ENCODE measurements at places on chromosomes 1 and 21. TPM values are rescaled to one million over a fixed set of nuclear protein-coding genes. Genes with fewer than 3 reads are reported as not detected.

GRCh38 chr1:3459051-3459908, 4.8 kb downstream of the ARHGEF16 start:
- DNase-seq = no peak

DNA sequence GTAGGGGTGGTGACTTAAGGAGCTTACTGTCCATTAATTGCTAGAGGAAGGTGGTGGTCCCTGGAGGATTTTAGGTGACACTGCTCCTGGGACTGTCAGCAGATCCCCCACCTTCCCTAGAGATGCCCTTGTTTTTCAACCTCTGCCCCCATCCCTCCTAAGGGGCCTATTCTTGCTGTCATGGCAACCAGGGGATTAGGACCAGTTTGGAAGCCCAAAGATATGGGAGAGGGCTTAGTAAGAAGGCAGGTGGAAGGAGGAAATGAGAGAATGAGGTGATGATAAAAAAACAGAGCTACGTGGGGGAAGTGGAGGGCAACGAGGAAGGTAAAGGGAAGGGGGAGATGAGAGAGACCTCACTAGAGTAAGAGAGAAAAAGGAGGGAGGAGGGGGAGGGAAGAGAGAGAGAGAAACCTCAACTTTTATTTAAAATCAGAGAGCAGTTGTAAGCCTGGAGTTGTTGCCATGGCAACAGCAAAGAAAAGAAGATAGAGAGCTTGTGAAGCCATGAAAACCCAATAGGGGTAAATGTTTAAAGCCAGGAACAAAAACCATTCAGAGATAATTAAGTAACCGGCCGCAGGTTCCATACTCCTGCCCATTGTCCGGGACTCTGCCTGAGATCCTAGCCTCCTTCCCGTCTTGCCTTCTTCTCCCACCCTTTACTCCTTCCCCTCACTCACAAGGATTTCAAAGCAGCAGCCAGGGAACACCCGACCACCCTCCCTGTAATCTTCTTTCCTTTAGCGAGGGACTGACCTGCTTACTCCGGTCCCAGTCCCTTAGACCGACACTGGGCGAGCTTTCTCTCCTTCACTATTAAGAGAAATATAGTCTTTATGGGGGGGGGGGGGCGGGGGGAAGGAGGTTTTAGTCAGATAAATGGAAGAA, 20.6 kb downstream of the KIRREL1 start:
- DNase-seq = no peak

GRCh38 chr1:23202263-23202749, 15.0 kb downstream of the HTR1D start:
- DNase-seq = no peak

DNA sequence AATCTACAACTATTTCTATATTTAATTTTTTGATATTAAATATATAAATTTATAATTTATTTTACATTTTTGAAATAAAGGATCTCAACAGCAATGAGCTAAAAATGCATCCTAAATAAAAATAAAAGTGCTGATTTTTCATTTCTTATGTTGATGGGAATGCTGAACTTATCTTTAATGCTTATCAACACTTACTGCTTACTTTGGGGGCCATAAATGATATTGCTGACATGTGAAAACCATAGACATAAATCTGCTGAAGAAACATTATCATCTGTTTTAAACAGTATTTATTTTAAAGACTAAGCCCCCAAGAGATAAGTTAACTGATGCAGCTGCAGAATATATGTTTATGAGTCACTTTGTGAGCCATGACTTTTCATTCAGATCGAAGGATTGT, 594.1 kb upstream of the PKN2 start:
- no peak for DNase-seq

DNA sequence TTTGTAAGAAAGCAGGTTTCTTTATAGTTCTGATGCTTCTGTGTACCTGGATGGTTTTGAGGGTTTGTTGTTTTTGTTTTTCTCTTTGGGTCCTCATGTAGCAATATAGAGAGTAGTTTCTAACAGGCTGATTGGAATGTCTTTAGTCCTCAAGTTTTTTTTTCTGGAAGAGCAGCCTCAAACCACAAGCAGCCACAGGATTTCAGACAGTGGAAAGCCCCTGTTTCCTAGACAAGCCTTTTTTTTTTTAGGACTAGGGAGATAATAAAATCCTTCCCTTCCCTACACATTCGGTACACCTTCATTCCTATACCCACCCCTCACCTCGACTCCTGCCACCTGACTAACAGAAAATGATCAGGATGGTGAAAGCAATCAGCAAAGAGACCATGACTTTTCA, 47.6 kb downstream of the ACP6 start:
- DNase-seq = no peak

- no peak for DNase-seq
Observed at GRCh38 chr1:17363351-17363750, 8.6 kb upstream of the PADI6 start.

GRCh38 chr1:67948151-67949080, 102.0 kb downstream of the DIRAS3 start:
- DNase-seq = no peak

- no peak for DNase-seq
Observed at GRCh38 chr1:17913326-17914115, 158.4 kb downstream of the ACTL8 start.

DNA sequence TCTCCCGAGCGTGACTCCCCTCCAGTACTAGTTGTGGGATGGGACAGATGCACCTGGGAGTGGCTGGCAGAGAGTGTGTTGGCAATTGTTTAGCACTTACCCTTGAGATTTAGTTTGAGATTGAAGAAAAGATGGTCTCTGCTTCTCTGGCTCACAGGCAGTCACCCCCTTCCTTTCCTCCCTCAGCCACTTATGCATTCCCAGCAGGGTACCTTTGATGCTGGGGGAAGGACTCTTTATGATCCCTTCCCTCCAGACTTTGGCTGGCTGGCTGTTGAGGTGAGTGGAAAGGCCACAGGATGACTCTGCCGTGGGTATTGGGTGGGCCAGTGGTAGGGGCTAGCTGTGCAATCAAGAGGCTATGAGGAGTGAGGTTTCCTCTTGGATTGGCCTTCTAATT, 236.8 kb downstream of the CAMTA1 start:
- DNase-seq = no peak

DNA sequence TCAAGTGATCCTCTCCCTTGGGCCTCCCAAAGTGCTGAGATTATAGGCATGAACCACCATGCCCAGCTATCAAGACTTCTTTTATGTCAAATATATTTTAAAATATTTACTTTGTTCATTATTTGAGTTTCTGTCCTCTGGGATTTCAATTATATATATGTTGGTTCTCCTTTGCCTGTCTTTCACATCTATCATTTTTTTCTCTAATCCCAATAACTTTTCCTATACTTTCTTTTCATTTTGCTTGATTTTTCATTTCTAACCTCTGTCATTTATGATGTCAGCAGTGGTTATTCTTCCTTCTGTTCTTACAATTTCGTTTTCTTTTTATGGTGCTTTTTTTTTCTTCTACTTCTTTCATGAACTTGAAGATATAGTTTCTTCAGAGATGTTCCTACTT, 47.3 kb downstream of the SLC35F3 start:
- DNase-seq = no peak

- DNase-seq = no peak
Observed at GRCh38 chr1:187759825-187760333, 931.1 kb downstream of the PLA2G4A start.

GRCh38 chr1:223652436-223652941, 13.0 kb downstream of the CAPN8 start:
- no peak for DNase-seq

DNA sequence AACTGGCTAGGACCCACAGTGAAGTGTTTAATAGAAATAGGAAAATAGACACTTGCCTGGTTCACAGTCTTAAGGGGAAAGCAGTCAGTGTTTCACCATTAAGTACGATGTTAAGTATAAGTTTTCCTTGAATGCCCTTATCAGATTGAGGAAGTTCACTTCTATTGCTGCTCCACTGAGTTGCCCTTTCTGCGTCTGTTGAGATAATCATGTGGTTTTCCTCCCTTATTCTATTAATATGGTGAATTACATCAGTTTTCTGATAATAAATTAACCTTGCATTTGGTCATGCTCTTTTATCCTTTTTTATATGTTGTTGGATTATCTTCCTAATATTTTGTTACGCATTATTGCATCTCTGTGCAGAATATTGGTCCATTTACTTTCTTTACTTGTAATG, 21.4 kb downstream of the UTS2 start:
- DNase-seq = peak; percentile 19

DNA sequence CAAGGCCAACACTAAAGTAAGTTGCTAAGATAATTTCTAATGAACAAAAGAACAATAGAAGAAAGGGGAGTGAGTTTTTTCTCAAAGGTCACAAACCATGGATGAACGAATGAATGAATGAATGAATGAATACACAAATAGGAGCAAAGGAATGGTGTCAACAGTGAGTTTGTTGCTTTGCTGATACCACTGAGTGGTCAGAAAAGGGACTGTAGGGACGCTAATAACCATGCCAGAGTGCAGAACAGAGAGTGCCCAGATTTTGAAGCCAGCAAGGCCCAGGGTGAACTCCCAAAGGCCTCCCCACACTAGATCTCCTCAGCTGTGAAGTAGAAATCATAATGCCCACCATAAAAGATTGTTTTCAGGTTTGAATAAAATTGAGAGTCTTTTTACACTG, 15.9 kb downstream of the CD58 start:
- DNase-seq = no peak

DNA sequence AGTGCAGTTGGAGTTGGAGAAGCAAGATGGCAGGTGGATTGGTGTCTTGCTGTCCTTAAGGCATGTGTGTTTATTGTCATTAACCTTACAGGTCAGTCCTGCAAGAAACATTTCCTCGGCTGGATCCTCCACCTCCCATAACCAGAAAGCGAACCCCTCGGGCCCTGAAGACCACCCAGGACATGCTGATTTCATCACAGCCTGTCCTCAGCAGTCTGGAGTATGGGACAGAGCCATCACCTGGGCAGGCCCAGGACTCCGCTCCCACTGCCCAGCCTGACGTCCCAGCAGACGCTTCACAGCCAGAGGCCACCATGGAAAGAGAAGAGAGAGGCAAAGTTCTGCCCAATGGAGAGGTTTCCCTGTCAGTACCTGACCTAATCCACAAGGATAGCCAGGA, 1.6 kb downstream of the C1orf226 start:
- no peak for DNase-seq

DNA sequence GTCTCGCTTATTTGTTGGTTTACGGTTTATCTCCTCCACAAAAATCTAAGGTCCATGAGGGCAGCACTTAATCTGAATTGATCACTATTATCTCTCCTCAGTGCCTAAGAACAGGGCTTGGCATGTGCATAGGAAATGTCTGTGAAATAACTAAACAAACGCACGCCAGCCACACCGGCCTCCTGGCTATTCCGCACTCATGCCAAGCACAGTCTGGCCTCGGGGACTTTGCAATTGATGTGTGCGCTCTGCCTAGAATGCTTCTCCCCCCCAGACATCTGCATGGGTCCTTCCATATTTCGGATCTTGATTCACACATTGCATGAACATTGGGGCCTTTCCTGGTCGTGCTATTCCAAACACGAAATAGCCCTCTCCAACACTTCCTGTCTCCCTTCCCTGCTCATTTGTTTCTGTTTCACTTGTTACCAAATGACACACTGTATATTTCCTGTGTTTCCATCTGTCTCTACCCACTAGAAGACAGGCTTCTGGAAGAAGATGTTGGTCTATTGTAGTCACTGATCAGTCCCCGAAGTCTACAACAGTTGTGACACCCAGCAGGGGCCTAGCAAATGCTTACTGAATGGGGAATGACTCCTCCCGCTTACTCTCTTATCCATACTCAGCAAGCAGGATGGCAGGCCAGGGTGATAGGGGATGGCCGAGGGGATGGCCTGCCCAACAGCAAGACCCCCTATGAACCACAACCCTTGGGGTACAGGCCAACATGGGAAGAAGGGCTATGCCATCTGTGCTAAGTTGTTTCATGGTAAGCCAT, 93.9 kb downstream of the GLIS1 start:
- no peak for DNase-seq

GRCh38 chr1:3915551-3916121, 15.6 kb upstream of the C1orf174 start:
- DNase-seq = no peak

DNA sequence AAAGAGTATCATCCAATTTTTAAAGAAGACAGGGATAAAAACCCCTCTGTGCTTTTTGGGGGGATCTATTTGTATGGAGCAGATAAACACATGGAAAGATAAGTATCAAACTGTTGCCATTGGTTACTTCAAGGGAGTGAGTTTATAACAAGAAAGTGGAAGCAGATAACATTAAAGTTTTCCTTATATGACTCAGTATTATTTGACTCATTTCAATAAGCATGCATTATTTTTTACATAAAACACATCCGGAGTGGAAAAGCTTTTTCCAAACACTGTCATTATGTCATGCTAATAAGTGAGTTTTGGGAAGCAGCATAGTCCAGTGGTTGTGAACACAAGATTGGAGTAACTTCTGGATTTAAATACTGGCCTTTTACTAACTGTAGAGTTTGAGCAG, 452.2 kb downstream of the LTN1 start:
- no peak for DNase-seq

- no peak for DNase-seq
Observed at GRCh38 chr1:5938101-5938646, 54.1 kb downstream of the NPHP4 start.

DNA sequence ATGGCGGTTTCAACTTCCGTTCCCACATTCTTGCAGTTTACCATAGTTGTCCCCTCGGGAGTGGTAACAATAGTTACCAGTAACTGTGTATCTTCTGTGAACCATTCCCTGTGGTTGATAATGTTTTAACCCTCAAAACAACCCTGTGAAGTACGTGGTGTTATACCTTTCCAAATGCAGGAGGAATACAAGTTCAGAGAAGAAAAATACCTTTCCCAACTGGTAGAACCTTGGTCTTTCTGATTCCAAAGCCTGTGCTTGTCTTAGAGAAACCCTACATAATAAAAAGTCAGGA, 789 bp downstream of the BTF3L4 start:
- no peak for DNase-seq

- peak; percentile 77 for DNase-seq
Observed at GRCh38 chr1:246689409-246690008, 34.7 kb upstream of the SCCPDH start.

GRCh38 chr1:1272341-1273208, 1.1 kb downstream of the UBE2J2 start:
- DNase-seq = peak; percentile 54

The CELA2A gene
- not detected for total RNA-seq

The RNF186 gene
- not detected for total RNA-seq

The KIF14 gene
- 20.1 TPM for total RNA-seq

The FLG2 gene
- not detected for total RNA-seq

The FAM72C gene
- 44.9 TPM for total RNA-seq

The PER3 gene
- 13.1 TPM for total RNA-seq

The EPHB2 gene
- total RNA-seq = 0.53 TPM

The ADGRB2 gene
- total RNA-seq = 11.4 TPM

The KMO gene
- 14.2 TPM for total RNA-seq

The ANGPTL3 gene
- not detected for total RNA-seq

The DPH2 gene
- total RNA-seq = 21.6 TPM
